ENCODE measurements at places on chromosomes 6 and 20.
A peak's percentile ranks its signal among the peaks of the same experiment; 100 is the strongest.

DNA sequence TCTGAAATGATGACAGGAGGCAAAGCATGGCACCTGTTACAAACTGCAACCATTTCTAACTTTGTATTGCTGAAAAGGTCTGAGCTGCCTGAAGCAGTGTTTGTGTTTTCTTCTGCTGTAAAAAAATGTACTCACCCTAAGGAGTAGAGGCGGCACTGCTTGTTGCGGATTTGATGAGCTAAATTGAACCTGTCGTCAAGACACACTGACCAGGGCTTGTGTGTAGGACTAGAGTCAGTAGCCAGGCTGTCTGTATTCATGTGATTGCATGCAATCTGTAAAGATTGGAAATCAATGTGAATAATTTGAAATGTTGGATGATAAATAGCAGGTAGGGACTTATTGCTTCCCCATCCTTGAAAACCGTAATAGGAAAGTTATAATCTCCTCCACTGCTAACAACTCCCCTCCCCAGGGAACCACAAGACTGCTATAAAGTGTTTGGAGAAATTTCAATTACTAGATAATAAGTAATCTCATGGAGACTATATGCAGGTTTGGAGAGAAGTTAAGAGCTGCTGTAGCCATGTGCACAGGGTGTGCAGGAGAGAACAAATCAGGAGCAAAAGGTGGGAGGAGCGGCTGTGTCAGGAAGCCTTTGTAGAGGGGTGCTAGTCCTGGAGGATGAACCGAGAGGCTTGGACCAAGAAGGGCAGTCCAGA is 42.8 kb downstream of the METTL24 start:
- no peak for DNase-seq

- no peak for DNase-seq
Measured at GRCh38 chr6:133833949-133834359, 55.0 kb upstream of the TCF21 start.

GRCh38 chr6:7235712-7236305 is 77.2 kb downstream of the SSR1 start:
- DNase-seq = no peak

GRCh38 chr6:168284187-168284586 is 35.4 kb downstream of the DACT2 start:
- DNase-seq = no peak

DNA sequence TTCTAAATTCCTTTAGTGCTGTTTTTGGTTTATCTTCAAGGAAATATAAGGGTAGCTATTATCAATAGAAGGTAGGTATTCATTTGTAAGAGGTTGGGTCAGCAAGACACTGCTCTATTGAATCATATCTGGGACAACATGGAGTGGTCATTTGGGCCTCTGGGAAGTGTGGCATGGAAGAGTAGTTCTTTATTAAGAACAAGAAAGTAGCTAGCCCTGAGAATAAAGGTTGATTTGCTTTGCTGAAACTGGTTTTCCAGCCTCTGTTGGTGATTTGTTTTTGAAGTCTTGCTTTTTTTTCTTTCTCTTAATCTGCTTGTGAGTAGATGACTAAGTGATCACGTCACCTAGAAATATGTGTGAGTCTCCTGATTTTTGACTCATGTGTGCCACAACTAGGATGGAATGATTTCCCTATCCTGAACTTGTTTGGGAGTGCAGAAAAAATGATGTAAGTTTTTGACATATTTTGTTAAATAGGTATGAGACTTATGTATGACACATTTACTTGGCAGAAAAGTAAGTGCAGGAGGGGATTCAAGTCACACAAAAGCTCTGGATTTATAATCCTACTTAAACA is 381.8 kb downstream of the CENPW start:
- no peak for DNase-seq

- DNase-seq = no peak
Measured at GRCh38 chr6:158381214-158381613, 68.9 kb downstream of the TULP4 start.

GRCh38 chr6:139243536-139243935 is 48.3 kb downstream of the TXLNB start:
- no peak for DNase-seq

DNA sequence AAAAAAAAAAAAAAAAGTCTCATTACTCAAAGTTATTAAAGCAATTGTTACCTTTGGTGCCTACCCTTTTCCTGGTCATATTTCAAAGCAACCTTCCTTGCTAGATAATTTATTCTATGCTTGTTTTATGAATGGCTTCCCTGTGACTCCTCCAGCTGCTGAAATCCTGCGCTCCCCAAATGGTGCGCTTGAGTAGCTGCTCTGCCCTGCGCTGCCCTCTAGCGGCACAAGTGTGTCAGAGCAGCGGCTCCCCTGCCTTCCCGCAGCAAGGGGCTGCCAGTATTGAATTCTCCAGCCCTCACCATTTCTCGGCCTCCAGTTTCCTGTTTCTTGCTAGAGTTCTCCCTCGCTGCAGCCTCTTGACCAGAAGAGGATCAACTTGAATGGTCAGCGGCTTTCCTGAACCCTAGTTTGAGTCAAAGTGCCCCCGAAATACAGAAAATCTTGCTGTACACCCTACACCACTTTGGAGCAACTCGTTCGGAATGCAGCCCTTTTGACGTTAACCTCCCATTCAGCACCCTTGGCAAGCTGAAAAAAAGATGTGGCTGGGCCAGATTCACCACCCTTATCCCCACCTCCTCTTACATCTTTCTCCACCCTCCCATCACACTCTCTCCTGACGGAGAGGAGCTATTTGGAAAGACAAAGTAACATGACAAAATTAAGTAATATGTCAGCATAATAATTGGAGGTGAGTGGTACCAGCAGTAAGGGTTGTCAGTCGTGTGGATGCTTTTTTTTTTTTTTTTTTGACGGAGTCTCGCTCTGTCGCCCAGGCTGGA is 60.4 kb upstream of the KLHL31 start:
- peak; percentile 90 for DNase-seq

DNA sequence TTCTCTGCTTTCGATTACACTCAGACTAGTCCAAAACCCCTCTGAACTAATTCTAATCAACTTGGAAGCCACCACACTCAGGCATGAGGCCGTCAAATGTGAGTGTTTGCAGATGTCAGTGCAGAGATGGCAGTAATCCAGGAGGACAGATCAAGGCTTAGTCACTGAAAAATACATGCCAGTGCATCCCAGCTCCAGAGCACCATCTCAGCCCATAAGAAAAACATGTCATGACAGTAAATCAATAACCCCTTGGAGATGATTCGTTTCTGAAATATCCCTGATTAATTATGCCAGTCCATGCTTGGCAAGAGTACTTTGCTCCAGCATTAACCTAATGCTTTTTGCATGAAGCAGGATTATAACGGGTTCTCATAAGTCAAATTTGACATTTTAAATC is 179.5 kb downstream of the ADAT2 start:
- peak; percentile 32 for DNase-seq

GRCh38 chr6:21856844-21857243 is 263.3 kb downstream of the SOX4 start:
- no peak for DNase-seq

DNA sequence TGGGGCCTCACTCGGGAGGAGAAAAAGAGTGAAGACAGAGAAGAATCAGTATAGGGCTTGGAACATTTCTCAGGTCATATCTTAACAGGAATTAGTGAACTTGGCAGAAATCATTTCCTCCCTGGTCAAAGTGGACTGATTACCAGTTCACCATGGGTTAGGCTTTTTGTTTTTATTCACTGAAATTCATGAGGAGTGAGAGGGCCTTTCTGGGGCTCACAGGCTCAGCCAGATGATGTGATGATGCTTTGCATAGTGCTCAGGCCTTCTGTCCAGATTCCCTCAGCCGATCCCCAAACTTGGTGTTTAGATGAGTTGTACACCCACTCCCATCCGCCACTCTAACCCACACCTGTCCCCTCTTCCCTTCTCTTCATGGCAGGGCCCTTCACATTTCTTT is 32.5 kb downstream of the SRSF3 start:
- no peak for DNase-seq

DNA sequence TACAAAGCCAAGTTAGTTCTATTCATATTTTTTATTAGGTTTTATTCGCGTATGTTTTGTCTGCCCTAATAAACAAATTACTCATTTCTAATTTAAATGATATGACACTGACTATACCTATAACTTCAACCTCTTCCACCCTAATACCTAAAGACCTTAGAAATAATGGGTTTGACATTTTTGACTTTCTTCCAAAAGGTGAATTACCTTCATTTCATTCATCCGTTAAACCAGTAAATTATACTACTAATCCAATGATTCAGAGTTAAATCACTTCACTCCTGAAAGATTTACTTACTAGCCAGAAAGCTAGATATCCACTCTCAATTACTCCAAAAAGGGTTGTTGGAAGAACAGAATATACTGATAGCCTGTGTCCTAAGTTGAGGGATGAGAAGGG is 5.2 kb downstream of the MRPS10 start:
- DNase-seq = no peak

- no peak for DNase-seq
Measured at GRCh38 chr6:139710556-139710955, 336.1 kb upstream of the CITED2 start.

DNA sequence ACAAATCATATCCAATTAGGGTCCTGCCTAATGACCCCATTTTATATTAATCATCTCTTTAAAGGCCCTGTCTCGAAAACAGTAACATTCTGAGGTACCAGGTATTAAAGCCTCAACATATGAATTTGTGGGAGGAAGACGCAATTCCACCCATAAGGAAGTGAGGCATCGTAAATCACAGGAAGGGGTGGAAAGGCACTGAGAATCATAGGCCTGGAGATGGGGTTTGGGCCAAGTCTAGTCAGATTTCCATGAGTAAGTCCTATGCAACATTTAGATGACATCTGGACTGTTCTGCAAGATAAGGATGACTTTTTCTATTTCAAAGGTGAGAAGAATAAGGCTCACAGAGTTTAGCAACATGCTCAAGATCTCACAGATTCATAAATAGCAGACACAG is 534.0 kb downstream of the KHDRBS2 start:
- no peak for DNase-seq

GRCh38 chr6:41577356-41578216 is 31.4 kb downstream of the FOXP4 start:
- peak; percentile 71 for DNase-seq
